ENCODE measurements at places on chromosomes 12 and 14.

DNA sequence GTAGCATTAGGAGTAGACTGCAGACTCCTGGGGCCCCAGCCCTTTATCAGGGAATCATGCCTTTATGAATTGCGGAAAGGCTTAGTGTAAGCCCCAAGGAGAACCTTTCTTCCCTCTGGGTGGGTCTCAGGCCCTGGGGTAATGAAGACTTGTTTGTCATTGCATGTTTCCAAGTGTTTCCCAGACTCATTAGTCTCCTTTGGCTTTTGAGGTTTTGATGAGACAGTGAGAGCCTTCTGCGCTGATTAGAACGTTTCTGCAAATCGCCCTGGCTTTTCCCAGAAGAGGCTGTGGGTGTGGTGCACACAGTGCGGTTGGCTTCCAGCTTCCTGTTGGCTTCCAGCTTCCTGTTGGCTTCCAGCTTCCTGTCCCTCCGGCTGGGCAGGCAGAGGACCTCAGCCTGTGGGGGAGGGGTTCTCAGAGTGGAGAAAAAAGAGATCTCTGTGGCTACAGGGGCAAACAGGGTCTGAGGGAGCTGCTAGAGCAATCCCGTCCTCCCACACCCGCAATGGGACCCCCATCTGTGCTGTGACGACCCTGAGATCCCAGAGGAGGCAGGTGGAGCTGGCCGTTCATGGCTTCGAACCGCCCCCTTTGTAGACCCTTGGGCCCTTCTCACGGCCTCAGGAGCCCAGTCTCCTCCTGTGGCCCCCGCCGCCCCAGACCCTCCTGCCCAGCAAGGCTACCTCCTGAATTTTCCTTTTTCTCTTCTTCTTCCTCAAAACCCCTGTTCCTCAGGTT, 42.1 kb downstream of the GPR68 start:
- DNase-seq = peak; percentile 64

- no peak for DNase-seq
Measured at GRCh38 chr12:123278101-123278627, 6.5 kb upstream of the CDK2AP1 start.

- peak; percentile 93 for DNase-seq
Measured at GRCh38 chr14:34665785-34666435, 36.0 kb upstream of the SNX6 start.

GRCh38 chr12:117882603-117883184, 86.1 kb downstream of the KSR2 start:
- no peak for DNase-seq

DNA sequence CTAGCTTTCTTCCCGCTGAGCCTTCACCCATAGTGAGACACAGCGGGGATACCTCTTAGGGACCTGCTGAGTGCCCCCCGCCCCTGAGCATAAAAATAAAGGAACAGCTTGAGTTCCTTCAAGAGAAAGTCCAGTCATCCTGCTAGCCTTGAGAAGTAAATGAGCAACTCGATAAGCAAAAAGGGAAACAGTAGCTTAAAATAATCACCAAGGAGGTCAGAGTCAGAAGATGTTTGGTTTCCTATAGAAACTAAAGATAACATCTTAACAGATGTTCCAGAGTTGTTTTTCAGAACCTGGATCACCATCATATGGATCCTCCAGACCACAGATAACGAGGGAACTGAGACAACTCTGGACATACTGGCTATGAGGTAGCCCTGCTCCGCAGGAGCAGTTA, 94.0 kb downstream of the BCAT1 start:
- no peak for DNase-seq

- DNase-seq = no peak
Measured at GRCh38 chr14:51337520-51337919, 97.5 kb downstream of the TMX1 start.

DNA sequence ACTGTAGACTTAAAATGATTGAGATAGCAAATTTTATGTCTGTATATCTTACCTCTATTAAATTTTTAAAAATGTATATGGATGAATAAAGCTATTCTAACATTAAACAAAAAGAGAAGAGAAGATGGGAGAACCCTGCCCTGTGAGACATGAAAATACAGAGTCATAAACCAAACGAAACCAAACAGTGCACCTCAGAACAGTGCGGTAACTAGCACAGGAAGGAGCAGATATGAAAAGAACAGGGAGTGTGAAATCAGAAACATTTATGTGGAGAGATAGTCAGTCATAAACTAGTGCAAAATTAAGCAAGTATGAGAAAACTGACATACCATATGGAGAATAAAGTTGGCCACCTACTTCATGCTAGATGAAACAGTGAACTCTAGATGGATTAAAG, 135.1 kb downstream of the ERC1 start:
- DNase-seq = no peak

DNA sequence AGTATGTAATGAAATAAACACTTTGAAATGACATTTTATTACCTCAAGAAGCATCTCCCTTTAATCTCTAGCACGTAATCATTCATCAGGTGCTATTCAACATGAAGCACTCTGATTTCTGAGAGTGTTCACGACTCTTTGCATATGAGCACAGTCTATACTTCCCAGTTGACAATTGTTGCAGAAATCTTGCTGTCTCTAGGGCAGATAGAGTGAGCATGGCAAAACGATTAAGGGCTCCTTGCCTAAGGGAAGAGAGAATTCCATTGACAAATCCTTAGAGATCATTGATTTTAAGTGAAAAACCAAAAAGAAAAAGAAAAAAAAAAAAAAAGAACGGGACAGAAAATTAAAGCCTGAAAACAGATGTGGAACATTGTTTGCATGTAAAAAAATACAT, 107.6 kb downstream of the C12orf50 start:
- DNase-seq = no peak

- no peak for DNase-seq
Measured at GRCh38 chr14:88142997-88143396, 138.1 kb downstream of the GPR65 start.

DNA sequence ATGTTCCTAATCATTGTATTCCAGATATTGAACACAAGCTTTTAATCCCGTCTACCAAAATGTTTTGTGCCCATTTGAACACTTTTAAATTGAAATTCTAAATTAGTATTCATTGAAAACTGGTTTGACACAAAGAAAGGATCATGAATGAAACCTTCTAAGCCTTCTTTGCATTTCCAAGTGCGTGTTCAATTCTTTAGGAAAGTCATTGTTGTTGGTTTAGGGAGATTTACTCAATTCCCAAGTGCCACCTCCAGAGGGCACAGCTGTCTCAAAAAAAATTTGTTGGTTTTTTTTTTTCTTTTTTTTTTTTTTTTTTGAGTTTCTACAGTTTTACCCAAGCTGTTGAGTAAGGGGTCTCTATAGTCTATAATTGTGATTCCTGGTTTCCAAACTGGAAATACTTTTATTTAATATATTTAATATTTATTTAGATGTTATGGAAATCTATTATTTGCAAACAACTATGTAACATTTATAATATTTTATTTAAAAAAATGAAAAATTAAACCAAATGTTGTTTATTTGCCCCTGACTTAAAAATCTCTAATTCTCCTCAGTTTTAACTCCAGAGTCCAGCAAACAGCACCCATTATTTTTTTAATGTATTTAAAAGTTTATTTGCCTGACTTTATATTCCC, 79.9 kb downstream of the NEDD1 start:
- DNase-seq = peak; percentile 24

DNA sequence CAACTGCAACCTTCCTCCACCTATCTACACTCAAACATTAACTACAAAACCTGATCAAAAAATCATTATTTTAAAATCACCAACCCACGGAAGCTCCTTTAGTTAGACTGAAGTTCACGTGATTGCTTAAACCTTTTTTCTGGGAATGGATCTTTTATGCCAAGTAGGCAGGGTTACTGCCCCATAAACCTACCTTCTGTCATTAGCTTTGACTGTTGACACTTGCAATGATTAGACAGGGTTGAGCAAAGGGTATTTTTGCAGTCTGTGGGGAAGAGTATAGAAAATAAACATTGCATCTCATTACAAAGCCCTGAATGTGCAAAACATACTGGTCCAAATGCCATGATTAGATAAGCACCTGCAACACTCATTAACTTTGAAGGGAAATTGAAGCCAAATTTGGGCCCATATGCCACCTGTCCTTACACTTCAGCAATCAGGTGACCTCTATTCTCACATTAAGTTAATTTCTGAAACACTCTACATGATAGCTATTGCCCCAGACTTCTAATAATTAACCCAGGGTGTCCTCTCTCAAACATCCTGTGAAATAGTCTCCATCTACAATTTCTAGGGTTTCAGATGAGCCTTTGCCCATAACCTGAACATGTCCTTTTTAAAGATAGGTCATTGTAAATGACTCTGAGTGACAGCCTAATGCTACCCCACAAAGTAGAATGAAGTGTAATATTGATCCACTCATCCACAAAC, 156.0 kb upstream of the PLEKHG7 start:
- DNase-seq = no peak

- no peak for DNase-seq
Measured at GRCh38 chr14:105384041-105384557, 14.2 kb upstream of the TEX22 start.

GRCh38 chr14:83289896-83290295, 1756.2 kb upstream of the SEL1L start:
- DNase-seq = peak; percentile 15

- no peak for DNase-seq
Measured at GRCh38 chr12:108728820-108729611, 2.3 kb downstream of the CORO1C start.

- peak; percentile 38 for DNase-seq
Measured at GRCh38 chr12:3491938-3492792, 1.2 kb downstream of the PRMT8 start.

- DNase-seq = no peak
Measured at GRCh38 chr12:131280426-131280825, 326.7 kb downstream of the ADGRD1 start.

DNA sequence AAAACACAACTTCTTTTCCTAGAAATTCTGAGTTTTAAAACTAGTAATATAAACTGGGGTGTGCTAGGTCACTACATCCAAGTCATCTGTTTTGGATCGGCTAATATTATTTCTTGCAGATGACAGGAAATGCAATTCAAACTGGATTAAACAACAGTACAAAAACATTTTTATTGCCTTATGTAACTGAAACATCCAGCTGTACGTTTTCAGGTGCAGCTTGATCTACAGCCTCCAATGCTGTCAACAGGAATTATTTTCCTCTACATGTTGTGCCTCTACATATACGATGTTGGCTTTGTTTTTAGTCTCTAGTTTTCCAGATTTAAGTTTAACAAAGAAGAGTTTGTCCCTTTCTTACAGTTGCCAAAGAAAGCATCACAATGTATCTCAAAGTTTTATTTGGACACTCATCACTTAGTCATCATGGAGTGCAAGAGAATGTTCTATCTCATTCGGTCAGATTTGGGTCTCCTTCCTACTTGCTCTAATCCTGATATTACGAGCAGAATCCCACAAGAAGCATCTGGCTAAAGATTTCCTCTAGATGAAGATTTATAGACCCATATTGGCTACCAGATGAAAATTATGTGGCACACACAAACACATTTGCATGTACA, 326.7 kb downstream of the SLC6A15 start:
- DNase-seq = peak; percentile 6

GRCh38 chr12:2643576-2644135, 151.1 kb upstream of the FKBP4 start:
- DNase-seq = no peak

DNA sequence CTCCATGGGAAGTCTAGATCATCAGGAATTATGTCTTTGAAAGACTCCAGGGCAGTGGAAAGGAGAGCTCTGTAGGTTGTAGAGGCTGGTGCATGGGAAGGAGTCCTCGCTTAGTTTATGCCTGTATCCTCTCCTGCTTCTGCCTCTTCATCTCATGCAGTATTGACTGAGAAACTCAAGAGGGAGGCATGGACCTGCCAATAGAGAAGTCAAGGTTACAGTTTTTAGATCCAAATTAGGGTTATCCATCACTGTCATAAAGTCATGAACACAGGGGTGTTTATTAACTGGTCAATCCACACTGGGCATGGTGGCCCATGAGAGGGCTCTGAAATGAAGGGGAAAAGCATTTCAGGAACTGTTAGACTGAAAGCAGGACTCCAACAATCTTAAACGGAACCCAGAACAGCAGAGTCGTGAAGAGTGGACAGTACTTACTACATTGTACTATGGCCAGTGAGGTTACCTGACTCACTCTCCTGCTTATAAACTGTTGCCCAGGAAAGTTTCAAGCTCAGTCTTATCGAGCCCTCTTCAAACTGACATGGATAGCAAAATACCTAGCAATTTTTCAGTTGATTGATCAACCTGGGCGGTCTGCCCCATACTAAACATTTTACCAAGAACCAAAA, 30.1 kb upstream of the DHRS7 start:
- no peak for DNase-seq

DNA sequence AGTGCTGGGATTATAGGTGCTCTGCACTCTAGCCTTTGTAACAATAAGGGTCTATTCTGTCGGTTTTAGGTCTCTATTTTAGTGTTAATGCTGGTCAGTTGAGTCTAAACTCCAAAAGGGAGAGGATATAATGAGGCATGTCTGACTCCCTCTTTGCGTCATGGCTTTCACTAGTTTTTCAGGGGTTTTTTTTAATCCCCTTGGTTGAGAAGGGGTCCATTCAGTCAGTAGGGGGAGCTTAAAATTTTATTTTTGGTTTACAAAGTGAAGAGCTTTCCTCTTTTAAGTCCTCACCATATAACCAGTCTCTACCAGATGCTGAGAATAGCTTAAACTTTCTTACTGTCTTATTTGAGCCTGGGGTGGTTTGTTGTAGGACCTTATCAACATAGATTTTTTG, 106.9 kb downstream of the PRKCH start:
- no peak for DNase-seq

GRCh38 chr14:36507847-36508417, 12.1 kb downstream of the NKX2-1 start:
- no peak for DNase-seq

DNA sequence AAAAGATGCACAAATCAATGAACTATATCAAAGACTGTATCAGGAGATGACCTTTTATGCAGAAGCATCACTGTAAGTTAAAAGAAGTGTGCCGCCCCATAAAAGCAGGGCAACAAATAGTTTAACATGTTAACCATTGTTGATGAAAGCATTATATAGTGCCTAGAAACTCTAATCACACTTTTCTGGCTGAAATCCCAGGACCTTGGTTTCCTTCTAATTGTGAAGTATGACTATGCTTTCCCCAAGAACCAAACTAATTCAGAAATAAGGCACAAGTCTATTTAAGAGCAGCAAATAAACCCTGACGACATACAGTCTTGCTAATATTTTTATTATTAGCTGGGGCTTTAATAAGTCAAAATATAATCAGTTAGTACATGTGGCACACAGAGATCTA, 21.7 kb downstream of the RACGAP1 start:
- DNase-seq = peak; percentile 31

Data from AG10803 (cell line).